ENCODE measurements at places on chromosomes 5 and 9. TPM values are rescaled to one million over a fixed set of nuclear protein-coding genes. Genes with fewer than 3 reads are reported as not detected.

The TMEM174 gene
- not detected for total RNA-seq

The FGFR4 gene
- total RNA-seq = 130 TPM

The FCN2 gene
- total RNA-seq = not detected

The WWC1 gene
- total RNA-seq = 15.5 TPM

The HACD4 gene
- 5.8 TPM for total RNA-seq

The HMCN2 gene
- 30.9 TPM for total RNA-seq

The WDR31 gene
- 3.7 TPM for total RNA-seq

The PNPLA7 gene
- 1.5 TPM for total RNA-seq

GRCh38 chr5:37637165-37637845 lies 202.5 kb downstream of the GDNF start:
- no peak for DNase-seq

DNA sequence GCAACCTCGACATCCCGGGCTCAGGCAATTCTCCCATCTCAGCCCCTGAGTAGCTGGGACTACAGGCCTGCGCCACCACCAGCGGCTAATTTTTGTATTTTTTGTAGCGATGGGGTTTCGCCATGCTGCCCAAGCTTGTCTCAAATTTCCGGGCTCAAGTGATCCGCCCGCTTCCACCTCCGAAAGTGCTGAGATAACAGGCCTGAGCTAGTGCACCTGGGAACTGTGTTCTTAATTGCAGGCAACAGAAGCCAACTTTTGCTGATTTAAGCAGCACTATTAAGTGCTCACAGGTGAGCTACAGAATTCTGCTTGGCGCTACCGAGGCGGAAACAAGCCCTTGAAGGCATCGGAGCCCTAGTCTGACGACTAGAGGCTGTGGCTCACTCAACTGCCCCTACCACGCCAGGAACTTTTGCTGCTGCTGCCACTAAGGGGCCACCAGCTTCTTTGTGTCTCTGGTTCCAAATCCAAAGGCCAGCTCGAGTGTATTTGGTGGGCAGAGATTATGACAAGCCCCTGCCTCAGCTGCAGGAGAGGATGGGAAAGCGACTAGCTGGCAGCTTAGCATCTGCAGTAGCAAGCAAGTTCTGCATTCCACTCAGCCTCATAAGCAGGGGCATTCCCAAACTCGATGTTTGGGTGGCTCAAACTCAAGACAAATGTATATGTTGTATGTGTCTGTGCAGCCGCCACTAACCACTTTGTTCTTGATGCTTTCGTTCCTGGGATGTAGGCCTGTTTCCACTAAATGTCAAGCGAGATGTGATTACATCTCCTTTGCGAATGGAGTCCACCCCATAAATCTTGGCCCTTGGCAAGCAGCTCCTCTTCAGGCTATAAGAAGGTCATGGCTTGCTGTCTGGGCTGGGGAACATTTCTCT lies 10.6 kb upstream of the HMCN2 start:
- DNase-seq = no peak

- no peak for DNase-seq
These were observed 37.3 kb downstream of the YIPF5 start for GRCh38 chr5:144133050-144133633.

DNA sequence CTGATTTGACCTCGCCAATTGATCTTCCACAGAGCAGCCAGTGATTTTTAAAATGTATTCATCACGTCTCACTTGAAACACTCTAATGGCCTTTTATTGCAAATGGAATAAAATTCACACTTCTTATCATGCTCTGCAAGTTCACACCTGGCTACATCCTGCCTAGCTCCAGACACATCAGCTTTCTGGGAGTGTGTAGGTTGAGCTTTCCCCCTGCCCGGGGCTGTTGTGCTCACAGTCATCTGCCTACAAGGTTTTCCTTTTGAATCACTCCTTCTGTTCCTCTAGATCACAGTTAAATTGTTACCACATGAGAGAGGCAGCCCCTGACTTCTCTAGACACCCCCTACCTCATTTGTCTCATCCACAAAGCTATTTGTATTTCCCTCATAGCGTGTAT lies 674.5 kb downstream of the PRELID2 start:
- DNase-seq = no peak

- DNase-seq = no peak
These were observed 141.2 kb upstream of the VLDLR start for GRCh38 chr9:2480255-2480837.

GRCh38 chr5:135188233-135188914 lies 154.3 kb upstream of the PITX1 start:
- DNase-seq = no peak

DNA sequence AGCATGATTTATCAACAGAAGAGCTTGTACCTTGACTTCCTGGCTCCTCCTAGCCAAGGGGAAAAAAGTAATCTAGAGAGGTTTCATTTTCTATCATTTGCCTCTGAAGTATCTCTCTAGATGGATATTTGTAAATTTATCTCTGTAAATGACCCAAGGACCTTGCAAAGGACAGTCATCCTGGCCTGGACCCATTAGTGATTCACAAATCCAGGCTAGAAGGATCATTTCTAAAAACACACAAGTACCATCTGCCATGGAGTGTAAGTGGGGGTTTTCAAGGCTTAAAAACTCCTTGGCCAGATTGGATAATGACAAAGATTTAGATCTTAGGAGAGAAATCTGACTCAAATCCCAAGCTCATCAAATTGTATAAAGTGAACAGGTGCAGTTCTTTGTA lies 8.1 kb downstream of the TTC23L start:
- DNase-seq = no peak

DNA sequence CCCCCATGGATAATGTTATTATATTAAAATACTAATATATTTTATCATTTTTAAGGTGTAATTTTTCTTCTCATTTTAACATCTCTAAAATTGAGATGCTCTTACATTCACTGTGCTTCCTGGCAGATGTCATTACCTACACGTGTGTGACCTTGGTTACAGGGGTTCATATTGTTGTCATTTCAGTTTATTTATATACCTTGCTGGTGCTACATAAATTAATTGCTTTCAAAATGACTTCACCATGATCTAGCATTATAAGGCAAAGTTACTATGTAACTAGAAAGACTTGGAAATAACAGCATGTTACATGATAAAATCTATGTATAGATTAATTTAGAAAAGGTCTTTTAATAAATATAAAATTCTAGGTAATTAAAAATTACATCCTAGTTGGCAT lies 60.9 kb downstream of the ARHGEF28 start:
- no peak for DNase-seq

DNA sequence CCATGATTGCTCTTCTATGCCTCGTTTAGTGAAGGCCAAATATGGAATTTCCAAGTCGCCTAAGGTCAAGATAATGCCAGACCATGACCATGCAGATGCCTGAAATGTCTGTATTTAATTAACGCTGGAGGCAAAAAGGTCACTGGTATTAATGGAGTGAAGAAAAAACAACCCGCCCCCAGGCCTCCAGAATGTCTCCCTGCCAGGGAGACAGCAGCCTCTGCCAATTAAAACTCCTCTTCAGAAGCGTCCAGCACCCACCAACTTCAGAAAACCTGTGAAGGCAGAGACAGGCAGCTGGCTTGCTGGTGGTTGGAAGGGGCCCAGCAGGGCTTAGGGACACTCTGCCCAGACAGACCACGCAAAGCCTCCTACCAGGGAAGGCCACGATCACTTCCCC lies 94.4 kb downstream of the VAV2 start:
- DNase-seq = no peak

GRCh38 chr9:131982671-131983239 lies 96.9 kb downstream of the MED27 start:
- DNase-seq = no peak

GRCh38 chr9:69325409-69326212 lies 596 bp downstream of the ENTREP1 start:
- peak; percentile 31 for DNase-seq

- peak; percentile 68 for DNase-seq
These were observed 6.1 kb upstream of the RNF183 start for GRCh38 chr9:113309204-113309813.

DNA sequence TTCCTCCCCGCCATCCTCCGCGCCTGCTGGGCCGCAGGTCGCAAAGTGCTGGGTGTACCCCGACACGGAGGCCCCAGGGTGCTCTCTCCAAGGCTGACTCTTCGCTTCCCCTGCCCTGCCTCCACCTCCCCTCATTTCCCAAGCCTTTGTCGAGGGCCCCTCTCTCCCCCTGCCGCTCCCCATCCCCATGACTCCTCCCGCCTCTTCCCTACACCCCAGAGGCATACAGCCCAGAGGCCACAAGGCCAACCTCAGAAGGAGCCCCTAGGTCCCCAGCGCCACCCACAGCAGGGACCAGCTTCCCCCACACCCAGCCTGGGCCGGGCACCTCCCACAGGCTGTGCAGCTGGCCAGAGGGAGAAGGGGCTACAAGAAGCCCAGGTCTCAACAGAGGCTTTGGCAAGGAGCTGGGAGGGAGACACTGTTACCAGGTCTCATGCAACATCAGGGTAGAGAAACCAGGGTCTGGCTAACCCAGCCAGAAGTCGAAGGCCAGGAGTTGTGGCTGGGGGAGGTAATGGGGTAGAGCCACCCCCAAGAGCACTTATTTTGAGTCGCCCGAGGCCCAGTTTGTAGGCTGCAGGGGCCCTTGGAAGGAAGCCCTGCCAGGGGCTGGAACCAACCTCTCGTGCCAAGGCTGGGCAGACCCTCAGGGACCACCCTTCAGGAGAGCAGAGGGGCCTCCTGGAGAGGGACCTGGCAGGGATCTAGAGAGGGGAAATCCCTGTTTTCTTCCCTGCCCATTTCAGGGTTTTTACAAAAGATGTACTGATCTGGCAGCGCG lies 24.5 kb upstream of the SARDH start:
- DNase-seq = no peak

GRCh38 chr5:127418974-127419682 lies 98.3 kb upstream of the PRRC1 start:
- peak; percentile 53 for DNase-seq

DNA sequence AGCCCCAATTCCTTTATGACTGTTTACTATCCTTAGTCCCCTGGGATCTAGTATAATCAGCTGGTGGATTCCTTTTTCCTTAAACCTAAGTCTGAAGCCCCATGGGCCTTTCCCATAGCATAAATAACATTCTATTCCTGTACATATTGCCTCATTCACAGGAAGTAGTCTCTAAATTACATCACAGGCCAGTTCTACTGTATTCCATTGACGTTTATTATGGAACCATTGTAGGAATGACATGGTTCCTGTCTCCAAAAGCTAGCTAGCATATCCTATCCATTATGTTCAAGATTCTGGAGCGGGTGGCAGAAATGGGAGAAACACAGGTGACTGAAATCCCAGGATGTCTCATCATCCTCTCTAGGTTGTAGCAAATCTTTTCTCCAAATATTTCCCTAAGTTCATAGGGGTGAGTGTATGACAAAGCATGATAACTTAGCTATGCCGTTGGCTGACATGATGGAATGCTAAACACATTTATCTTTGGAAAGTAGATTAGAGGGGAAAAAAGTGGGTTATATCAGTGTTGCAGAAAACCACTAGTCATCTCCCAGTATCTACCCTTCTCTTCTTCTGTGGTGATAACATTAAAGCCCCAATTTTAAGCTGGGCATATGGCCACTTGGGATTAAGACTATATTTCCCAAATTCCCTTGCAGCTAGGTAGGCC lies 140.1 kb downstream of the FGF1 start:
- DNase-seq = peak; percentile 30

DNA sequence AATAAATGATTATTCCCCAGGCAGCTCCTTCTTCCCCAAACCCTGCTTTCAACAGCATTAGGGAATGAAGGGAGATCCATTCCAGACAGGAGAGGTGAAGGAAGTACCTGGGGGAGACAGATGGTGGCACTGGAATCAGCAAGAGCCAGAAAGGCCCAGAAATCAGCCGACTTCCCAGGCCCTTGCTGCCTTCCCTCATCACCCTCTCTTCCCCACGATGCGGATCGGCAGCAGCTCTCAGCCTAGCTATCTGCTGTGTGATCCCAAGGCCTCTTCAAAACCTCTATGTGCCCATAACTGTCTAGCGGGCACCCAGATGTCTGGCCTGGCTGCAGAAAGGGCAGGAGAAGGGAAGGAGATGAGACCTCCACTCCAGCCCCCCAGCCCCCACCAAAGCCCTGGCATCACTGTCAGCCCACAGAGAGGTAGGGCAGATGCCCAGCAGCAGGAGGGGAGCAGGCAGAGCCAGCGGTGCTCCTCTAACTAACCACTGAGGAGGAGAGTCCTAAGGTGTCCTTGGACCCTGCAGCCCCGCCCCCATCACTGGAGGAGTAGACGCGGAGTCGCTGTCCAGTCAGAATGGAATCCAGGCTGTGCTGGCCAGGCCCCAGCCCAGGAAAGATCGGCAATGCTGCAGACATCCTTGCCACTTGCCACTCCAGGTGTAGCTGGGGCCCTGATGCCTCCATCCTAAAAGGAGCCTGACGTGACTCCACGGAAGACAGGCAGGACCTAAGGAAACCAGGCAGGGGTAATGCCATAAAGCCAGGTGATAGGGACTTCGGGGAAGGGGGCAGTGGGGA lies 12.7 kb downstream of the CNTFR start:
- DNase-seq = peak; percentile 55
